ENCODE measurements at places on chromosomes 6 and 20.

DNA sequence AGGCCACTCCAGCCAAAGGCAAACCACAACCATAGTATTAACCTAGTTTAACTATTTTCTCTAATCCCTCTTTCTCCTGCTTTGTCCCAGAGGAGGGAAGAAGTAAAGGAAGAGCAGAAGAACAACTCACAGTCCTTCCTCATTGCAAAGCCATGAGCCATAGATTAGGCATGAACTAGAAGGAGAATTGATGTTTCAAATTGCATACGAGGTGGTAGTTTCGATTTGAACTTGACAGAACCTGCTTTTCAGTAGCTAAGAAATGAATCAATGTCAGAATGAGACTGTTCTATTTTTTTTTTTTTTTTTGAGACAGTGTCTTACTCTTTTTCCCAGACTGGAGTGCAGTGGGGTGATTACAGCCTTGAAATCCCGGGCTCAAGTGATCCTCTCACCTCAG, 48.3 kb downstream of the PROKR2 start:
- no peak for DNase-seq

GRCh38 chr6:88588938-88589337, 374.5 kb downstream of the RNGTT start:
- DNase-seq = no peak

DNA sequence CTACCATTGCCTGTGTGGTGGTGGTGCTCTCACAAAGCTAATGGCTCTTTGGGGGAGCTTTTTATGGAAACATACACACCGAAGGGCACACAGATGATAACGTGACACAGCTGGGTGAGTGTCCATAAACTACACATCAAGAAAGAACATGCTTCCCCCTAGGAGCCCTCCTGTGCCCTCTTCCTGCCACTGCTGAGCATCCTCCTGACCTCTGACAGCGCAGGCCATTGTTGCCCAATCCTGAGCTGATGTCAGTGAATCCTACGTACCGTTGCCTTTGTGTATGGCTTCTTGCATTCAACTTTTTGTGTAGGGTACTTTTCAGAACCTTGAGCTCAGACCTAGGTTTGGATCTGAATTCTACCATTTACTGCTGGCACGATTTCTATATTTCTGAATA, 65.8 kb upstream of the SLC22A1 start:
- DNase-seq = no peak

- DNase-seq = no peak
Measured at GRCh38 chr20:25573288-25574251, 11.8 kb downstream of the NINL start.

- DNase-seq = no peak
Measured at GRCh38 chr6:148520109-148520841, 177.6 kb downstream of the SASH1 start.

DNA sequence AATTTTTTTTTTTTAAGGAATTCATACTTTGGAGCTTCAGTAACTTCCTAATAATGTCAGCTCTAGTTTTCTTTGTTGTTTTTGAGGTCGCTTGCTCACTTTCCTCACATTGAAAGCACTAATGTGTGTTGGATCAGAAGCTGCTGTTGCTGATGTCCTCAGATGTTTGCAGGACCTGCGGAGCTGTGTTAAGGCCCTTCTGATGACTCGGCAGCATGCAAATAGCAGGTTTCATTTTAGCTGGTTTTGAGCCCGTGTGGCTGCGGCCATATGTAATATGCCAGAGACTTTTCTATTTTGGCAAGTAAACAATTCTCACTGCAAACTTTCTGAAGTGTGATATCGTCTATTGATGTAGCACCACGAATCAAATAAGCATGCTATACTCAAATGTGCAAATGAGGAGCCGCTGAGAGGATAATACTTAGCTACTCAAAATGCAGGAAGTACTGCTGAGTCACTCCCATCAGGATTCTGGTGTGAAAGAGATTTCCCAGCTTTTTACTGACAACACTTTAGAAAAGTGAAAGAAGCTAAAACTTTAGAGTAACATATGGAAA, 187.8 kb downstream of the SASH1 start:
- no peak for DNase-seq

- DNase-seq = no peak
Measured at GRCh38 chr6:79453558-79454042, 83.6 kb downstream of the LCA5 start.

DNA sequence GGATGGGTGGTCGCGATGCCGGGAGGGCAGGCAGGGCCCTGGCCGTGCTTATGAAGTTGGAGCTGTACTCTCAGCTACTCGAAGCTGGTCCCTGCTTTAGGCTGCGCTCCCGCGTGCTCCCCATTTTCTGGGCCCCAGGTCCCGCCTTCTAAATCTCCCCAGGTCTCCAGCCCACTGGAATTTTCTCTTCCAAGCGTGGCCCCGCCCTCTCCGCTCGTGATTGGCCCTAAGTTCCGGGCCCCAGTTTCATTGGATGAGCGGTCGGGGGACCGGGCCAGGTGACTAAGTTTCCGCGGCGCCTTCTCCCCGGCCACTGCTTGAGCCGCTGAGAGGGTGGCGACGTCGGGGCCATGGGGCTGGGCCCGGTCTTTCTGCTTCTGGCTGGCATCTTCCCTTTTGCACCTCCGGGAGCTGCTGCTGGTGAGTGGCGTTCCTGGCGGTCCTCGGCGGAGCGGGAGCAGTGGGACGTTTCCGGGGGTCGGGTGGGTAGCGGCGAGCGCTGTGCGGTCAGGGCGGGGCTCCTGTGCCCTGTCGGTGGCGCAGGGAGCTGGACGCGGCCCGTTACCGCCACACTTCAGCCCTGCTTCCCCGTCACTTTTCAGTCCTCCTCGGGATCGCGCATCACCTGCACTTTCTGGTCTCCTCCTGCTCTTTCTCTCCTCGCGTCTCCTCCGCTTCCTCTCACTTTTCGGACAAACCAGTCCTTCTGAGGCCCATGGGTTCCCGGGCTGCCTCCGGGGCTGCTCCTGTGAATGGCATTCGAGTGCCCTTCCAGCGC, at the start of gene MICA:
Gene MICA, plus strand, starts transcription at position 313 of the 778 bp plus-strand sequence. Its CDS starts 38 bp downstream, at position 351.
- DNase-seq = peak; percentile 53

- DNase-seq = no peak
Measured at GRCh38 chr20:58075586-58076345, 152.7 kb downstream of the ANKRD60 start.

DNA sequence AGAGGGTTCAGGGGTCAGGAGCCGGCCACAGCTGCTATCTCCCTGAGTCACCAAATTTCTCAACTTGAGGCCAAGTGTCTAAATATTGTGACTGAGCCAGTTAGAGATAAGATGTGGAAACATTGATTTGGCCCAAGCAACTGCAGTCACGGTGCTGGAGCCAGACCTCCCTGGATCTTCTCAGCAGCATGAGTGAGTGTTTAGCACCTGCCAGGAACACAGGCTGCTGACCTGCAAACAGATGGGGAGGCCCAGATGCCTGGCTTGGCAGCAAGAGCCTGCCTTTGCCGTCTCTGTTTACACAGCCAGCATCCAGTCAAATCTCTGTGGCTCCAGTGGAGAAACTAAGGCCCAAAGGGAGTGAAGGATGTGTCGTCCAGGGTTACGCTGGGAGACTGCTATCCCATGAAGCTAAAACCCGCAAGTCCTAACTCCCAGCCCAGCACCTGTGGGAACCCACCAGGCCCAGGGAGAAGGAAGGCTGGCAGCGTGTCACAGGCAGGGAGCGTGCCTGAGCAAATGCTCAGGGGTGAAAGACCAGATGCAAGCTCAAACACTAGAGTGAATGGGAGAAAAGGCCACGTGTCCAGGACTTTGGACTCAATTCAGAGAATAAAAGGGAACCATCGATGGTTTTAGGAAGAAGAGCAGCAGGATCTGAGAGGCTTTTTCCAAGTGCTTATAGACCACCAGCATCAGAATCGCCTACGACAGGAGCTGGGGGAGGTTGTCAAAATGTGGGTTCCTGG, 15.9 kb upstream of the PTGIS start:
- DNase-seq = no peak

DNA sequence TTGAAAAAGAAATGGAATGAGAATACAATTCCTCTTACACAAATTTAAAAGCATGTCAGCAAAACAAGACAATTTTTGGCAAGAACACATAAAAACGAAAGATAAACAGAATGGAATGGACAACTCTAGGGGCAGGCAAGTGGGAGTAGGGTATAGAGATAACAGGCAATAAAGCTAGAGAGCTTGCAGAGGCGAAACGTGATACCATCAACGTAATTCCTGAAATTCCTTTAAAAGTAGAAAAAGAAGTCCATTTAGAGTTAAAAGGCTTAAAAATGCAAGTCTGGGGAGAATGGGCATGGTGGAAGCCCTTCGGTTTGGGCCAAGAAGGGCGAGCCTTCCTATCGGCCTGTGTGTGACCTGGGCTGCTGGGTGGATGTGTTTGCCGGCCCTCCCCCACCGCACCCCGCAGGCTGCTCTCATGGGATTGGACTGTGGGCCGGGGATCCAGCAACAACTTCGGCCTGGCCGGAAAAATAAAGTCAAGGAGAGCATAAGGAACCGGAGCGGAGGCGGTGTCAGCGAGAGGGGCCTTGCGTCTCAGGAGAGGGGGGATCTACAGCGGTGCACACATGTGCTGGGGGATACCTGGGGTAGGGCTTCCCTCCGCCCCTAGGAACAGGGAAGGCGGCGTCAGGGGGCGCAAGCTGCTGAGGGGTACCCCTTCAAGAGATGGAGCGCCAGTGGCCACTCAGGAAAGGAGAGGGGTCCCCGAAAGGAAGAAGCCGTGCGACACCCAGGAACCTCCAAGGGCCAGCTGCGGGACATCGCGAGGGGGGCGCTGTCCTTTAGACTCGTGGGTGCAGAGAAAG, 4.1 kb downstream of the TMEM239 start:
- no peak for DNase-seq

DNA sequence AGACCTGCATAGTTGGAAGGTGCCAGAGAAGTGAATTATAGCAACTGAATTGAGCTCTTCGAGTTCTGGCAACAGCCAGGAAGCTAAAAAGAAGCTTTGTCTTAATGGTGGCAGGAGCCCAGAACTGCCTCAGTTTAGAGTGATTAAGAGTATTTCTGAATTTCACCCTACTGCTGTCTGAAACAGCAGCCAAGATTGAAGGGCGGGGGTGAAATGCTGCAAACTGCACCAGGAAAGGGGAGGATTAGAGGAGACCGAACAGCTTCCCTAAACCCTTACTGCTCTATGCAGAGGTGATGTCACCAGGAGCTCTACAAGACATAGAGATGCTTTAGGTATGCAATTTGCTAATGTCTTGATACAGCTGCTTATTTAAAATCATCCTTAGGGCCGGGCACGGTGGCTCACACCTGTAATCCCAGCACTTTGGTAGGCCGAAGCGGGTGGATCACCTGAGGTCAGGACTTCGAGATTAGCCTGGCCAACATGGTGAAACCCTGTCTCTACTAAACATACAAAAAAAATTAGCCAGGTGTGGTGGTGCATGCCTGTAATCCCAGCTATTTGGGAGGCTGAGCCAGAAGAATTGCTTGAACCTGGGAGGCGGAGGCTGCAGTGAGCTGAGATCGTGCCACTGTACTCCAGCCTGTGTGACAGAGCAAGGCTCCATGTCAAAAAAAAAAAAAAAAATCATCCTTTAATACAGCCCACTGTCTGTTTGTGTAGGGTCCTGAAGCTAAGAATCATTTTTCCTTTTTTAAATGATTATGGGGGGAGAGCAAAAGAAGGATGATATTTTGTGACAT, 91.7 kb upstream of the IYD start:
- no peak for DNase-seq

DNA sequence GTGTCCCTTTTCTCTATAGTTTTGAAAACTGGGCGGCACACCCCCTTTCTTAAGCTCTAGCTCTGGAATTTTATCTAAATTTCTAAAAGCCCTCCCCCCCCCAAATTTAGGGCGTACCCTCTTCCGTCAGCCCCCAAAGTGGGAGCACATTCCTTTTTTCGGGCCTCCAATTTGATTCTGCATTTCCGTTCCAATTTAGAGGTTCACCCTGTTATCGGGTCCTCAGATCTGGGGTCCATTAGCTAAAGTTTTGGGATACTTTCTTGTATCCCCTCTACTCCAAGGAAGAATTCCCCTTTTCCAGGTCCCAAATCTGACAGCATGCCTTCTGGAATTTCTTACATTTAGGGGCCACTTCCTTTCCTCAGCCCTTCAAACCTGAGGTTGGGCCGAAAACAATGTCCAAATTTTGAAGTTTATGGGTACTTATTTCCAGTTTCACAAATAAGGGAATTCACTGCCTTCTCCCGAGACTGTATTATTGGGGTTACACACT, 796 bp downstream of the PHF20 start:
- DNase-seq = no peak

GRCh38 chr6:49550492-49551077, at the start of gene C6orf141:
Gene C6orf141 (plus strand): TSS chr6:49550668. CDS start chr6:49550793, 125 bp downstream.
- no peak for DNase-seq
